Osteocyte (in vitro differentiated cells): ENCODE measurements at places on chromosomes 5 and 9.

- no peak overlapping the region for H3K27ac ChIP-seq
- no peak overlapping the region for H3K4me3 ChIP-seq
- H3K4me1 ChIP-seq: peaks cover 10% of the 10 kb centered on the region
- H3K36me3 ChIP-seq: peaks cover 16% of the 10 kb centered on the region
Observed at GRCh38 chr9:112863214-112863613, 27.5 kb downstream of the SLC46A2 start.

DNA sequence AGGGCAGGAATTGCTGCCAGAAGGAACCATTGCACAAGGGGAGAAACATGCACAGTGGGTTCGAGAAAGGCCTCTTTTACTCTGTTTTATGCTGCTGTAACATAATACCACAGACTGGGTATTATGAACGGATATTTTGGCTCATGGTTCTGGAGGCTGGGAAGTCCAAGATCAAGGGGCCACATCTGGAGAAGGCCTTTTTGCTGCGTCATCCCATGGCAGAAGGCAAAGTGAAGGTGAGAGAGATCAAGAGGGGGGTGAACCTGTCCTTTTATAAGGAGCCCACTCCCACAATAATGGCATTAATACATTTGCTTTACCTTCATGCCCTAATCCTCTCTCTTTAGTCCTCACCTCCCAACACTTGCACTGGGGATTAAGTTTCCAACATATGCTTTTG lies 136.9 kb upstream of the ALDH1B1 start:
- H3K36me3 ChIP-seq: no peaks in the 10 kb centered on the region
- no peak overlapping the region for H3K27ac ChIP-seq
- DNase-seq: peak; percentile 8
- peaks cover 25% of the 10 kb centered on the region for H3K27me3 ChIP-seq
- H3K4me1 ChIP-seq: no peaks in the 10 kb centered on the region

DNA sequence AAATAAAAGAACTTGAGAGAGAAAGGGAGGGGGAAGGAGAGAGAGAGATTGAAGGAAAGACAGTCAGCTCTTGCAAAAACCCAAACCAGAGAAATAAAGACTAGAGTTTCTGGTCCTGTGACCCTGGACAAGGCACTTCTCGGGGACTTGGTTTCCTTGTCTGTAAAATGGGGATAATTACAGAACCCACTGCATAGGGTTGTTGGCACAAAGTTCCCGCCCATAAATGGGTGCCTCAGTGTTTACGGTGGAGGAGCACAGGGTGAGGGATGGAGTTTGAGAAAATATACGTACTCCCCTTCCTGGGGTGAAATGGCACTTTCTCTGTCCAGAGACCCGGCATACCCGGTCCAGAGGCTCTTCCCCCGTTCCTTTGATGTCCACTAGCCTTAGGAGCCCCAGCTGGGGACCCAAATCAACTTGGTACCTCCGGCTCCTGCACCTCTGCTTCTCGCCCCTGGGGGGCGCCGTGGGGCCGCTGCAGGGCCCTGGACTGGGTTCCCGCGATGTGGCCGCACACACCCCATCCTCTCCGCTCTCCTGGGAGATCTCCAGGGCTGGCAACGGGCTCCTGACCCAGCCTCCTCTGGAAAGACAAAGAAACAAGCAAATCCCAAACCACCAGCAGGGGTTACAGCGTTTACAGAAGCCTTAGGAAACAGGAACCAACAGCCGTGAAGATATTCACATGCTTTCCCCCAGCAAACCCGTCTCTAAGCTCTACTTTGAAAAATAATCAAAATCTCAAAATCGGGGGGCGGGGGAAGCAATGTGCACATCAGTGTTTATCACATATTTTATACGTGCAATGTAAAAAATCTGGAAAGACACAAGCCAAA lies 26.3 kb downstream of the PTGES start:
- peak overlapping the region; percentile 83 for H3K27ac ChIP-seq
- H3K27me3 ChIP-seq: peaks cover 12% of the 10 kb centered on the region
- H3K36me3 ChIP-seq: no peaks in the 10 kb centered on the region
- H3K4me1 ChIP-seq: peaks cover 25% of the 10 kb centered on the region
- DNase-seq: peak; percentile 88
- peak overlapping the region; percentile 56 for H3K4me3 ChIP-seq

- no peaks in the 10 kb centered on the region for H3K36me3 ChIP-seq
- peaks cover 36% of the 10 kb centered on the region for H3K4me1 ChIP-seq
- DNase-seq: no peak
- no peak overlapping the region for H3K4me3 ChIP-seq
- H3K27ac ChIP-seq: no peak overlapping the region
Observed at GRCh38 chr9:105059252-105059651, 131.3 kb upstream of the ABCA1 start.

DNA sequence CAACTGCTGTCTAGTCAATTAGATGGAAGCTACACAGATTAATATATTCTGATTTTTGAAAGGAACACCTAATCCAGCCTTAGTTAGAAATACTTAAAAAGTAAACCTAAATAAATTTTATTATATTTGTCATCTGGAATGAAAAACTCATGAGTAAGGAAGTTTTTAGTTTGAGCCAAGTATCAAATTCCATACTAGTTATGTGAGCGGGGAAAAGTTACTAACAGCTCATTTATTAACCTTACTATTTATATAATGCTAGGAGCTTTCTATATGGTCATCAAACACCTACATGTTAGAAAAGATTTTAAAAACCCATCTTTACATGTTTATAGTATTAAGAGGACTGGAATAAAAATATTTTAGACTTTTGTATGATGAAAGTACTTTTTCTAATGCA lies 41.6 kb upstream of the POU5F2 start:
- DNase-seq: no peak
- H3K27me3 ChIP-seq: no peaks in the 10 kb centered on the region
- no peak overlapping the region for H3K4me3 ChIP-seq
- no peak overlapping the region for H3K27ac ChIP-seq

DNA sequence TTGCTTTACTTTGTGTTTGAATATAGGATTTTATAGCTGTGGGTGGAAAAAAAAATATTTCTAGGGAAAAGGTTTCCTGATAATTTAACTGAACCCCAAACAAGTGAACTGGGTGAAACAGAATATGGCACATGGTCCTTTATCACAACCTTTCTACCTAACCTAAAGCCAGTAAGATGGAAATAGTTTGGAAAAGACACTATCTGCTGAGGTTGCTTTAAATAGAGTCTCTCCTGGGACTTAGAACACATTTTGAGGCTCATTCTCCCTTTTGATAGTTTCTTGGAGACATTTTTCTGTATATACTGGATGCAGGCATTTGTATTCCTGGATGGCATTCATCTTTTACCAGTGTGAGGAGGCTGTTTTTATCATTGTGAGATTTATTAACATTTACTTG lies 39.4 kb downstream of the BASP1 start:
- no peaks in the 10 kb centered on the region for H3K27me3 ChIP-seq
- H3K4me3 ChIP-seq: no peak overlapping the region
- DNase-seq: no peak
- peak overlapping the region; percentile 56 for H3K27ac ChIP-seq

DNA sequence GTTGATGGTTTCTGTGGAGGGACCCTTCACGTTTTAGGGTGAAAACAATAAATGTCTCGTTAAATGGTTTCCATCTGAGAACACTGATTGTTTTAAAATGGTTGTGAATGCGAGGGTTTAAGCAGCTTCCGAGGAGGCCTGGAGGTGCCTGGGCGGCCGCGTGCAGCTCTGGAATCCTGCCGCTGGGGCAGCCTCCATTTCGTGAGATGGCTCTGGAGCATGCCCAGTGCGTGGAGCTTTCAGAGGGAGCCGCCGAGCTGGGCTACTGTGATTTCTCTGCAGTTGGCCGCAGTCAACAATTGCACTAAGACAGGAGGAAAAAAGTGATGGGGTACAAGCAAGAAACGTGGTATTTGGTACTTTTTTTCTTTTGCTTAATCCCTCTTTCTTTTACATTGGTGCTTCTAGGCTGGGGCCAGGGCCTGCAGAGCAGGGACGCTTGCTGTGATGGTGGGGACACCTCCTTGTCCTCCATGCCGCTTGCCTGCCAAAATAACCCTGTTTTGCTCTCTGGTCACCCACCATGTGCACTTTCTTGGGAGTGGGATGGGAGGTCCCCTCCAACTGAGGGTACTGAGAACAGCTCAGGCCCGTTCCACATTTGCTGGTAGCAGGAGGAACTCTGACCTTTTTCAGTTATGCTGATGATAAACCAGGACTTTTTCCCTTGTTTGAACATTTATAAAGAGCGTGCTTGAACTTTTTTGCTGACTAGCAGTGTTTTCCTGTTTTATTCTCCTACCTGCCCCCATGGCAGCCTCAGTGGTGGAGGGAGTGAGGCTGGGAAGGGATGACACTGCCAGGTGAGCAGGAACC lies 47.1 kb downstream of the EHMT1 start:
- H3K27ac ChIP-seq: no peak overlapping the region
- no peak overlapping the region for H3K4me3 ChIP-seq
- peaks cover 8% of the 10 kb centered on the region for H3K36me3 ChIP-seq
- H3K27me3 ChIP-seq: no peaks in the 10 kb centered on the region

GRCh38 chr9:68433531-68434110 lies 77.2 kb downstream of the PGM5 start:
- H3K27ac ChIP-seq: no peak overlapping the region
- H3K27me3 ChIP-seq: no peaks in the 10 kb centered on the region
- DNase-seq: no peak
- no peaks in the 10 kb centered on the region for H3K4me1 ChIP-seq
- H3K4me3 ChIP-seq: no peak overlapping the region
- H3K36me3 ChIP-seq: no peaks in the 10 kb centered on the region

DNA sequence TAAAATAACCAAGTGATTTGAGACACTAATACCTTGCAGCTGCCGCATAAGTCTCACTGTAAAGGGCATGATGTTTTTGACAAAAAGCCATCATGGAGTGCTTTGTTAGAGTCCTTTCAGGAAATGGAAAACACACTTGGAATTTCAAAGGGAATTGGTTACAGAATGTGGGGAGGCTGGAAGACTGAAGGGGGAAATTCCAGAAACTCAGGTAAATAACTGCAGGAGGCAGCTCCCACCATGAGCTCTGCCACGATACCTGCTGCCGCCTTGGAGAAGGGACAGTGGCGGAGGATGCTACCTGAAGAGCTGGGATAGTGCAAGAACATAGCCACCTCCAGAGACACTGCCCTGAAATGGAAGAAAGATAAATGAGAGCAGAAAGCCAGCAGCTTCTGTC lies 66.9 kb downstream of the PRKACG start:
- no peak overlapping the region for H3K27ac ChIP-seq
- no peaks in the 10 kb centered on the region for H3K4me1 ChIP-seq
- H3K4me3 ChIP-seq: no peak overlapping the region
- no peaks in the 10 kb centered on the region for H3K36me3 ChIP-seq

DNA sequence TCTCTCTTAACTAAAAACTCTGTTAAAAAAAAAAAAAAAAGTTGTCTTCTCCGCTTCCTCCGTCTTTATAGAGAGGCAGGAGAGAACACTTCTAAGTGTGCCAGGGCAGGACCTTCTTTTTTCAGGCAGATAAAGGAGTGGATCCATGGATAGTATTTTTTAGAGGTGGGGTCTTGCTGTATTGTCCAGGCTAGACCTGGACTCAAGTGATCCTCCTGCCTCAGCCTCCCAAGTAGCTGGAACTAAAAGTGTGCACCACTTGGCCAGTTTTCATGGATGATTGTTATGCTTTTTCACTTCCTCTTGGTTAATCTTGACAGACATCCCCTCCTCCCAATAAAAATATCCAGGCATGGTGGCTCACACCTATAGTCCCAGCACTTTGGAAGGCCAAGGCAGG lies 20.0 kb upstream of the GNE start:
- no peaks in the 10 kb centered on the region for H3K36me3 ChIP-seq
- no peak overlapping the region for H3K27ac ChIP-seq
- no peaks in the 10 kb centered on the region for H3K27me3 ChIP-seq
- DNase-seq: no peak
- H3K4me3 ChIP-seq: no peak overlapping the region

DNA sequence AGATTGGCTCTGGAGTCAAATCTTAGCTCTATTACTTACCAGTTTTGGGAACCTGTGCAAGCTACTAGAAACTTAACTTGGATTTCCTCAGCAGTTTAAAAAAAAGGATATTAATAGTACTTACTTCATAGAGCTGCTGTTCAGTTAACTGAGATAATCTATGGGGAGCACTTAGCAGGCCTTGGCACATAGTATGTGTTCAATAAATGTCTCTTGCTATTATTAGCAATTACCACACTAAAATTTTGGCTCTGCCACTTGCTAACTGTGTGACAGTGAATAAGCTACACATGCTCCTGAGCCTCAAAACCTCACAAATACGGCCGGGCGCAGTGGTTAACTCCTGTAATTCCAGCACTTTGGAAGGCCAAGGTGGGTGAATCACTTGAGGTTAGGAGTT lies 55.9 kb downstream of the CDK5RAP2 start:
- H3K27me3 ChIP-seq: no peaks in the 10 kb centered on the region
- H3K36me3 ChIP-seq: peaks cover 39% of the 10 kb centered on the region
- H3K4me3 ChIP-seq: no peak overlapping the region
- no peak for DNase-seq
- no peaks in the 10 kb centered on the region for H3K4me1 ChIP-seq

GRCh38 chr5:167633931-167634341 lies 657.5 kb upstream of the WWC1 start:
- no peaks in the 10 kb centered on the region for H3K36me3 ChIP-seq
- no peak for DNase-seq
- H3K27me3 ChIP-seq: no peaks in the 10 kb centered on the region
- H3K4me1 ChIP-seq: peaks cover 17% of the 10 kb centered on the region

GRCh38 chr5:175478384-175479124 lies at the start of gene SFXN1:
SFXN1 (plus strand) TSS chr5:175478560; CDS start chr5:175492104, 13,544 bp downstream.
- DNase-seq: peak; percentile 90
- peaks cover 13% of the 10 kb centered on the region for H3K36me3 ChIP-seq
- H3K4me3 ChIP-seq: peak within 1 kb of the TSS; percentile 90
- H3K27ac ChIP-seq: peak within 1 kb of the TSS; percentile 68
- peaks cover 26% of the 10 kb centered on the region for H3K27me3 ChIP-seq

- no peak for DNase-seq
- H3K27ac ChIP-seq: peak overlapping the region; percentile 6
- H3K4me1 ChIP-seq: peaks cover 34% of the 10 kb centered on the region
- no peaks in the 10 kb centered on the region for H3K36me3 ChIP-seq
- peaks cover 13% of the 10 kb centered on the region for H3K27me3 ChIP-seq
Observed at GRCh38 chr9:33782395-33783152, 12.8 kb upstream of the PRSS3 start.

GRCh38 chr9:23674016-23674585 lies 151.9 kb downstream of the ELAVL2 start:
- no peak overlapping the region for H3K27ac ChIP-seq
- H3K36me3 ChIP-seq: no peaks in the 10 kb centered on the region
- no peaks in the 10 kb centered on the region for H3K4me1 ChIP-seq

DNA sequence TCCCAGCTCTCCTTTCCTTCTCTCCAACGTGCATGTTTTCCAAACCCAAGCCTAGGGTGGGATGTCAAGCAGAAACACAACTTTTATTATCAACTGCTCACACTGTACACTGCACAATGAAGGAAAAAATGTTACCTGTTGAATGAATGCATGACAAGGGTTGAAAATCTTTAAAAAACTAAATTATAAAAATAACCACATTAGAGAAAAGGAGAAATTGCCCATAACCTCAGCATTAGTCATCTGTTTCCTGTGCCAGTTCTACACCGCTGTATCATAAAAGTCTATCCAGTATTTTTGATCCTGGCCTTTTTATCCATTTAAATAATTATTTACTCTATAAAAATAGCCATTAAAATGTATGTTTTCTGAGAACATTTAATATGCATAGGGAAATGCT lies 101.1 kb downstream of the APBA1 start:
- H3K36me3 ChIP-seq: no peaks in the 10 kb centered on the region
- no peak for DNase-seq
- H3K27me3 ChIP-seq: no peaks in the 10 kb centered on the region
- H3K27ac ChIP-seq: no peak overlapping the region

- H3K36me3 ChIP-seq: no peaks in the 10 kb centered on the region
- H3K27me3 ChIP-seq: no peaks in the 10 kb centered on the region
- H3K4me1 ChIP-seq: no peaks in the 10 kb centered on the region
Observed at GRCh38 chr5:175216991-175217390, 227.0 kb downstream of the DRD1 start.

GRCh38 chr5:77267496-77267895 lies 57.0 kb downstream of the PDE8B start:
- H3K27ac ChIP-seq: no peak overlapping the region
- no peak overlapping the region for H3K4me3 ChIP-seq
- peaks cover 2% of the 10 kb centered on the region for H3K27me3 ChIP-seq
- H3K36me3 ChIP-seq: peaks cover 6% of the 10 kb centered on the region
- DNase-seq: no peak
